NCI-H2081 (cell line): ENCODE measurements at places on chromosomes 7 and 10.
A peak's percentile ranks its signal among the peaks of the same experiment; 100 is the strongest.

GRCh38 chr7:17040716-17041115, 158.9 kb upstream of the AGR3 start:
- no peak for DNase-seq

- DNase-seq = no peak
Observed at GRCh38 chr10:133616371-133617130, 10.0 kb downstream of the FRG2B start.

DNA sequence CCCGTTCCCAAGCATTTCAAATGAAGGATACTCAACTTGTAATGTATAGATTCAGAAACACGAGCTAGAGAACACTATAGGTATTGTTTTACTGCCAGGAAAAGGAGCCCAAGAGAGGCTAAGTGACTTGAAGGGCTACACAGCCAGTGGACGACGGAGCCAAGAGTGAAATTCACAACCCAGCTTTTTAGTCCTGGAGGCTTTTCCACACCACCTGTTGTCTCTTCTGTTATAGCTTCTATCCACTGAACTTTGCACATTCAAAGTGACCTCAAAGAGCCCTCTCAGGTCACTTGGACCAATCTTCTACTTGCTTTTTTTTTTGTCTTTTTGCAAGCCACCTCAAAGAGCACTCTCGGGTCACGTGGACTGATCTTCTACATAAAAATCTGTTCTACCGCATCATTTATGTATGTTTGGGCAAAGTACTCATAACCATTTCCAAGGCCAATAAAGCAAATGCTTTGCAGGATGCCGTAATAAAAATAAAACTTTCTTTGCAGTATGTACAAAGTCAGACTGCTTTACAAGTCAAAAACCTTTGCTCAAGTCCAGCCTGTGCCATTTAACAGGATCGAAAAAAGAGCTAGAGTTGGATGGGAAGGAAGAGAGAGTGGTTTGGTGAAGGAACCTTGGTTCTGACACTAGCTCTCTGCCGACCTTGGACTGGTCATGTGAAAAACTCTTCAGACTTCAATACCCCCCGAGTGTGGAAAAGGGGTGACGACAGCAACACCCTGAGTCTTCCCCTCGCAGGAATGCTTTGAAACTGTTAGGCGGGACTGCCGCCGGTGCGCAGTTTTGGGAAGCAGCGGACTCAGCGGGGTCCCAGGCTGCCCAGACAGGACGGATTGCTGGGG, 821 bp downstream of the SLC35B4 start:
- DNase-seq = no peak

DNA sequence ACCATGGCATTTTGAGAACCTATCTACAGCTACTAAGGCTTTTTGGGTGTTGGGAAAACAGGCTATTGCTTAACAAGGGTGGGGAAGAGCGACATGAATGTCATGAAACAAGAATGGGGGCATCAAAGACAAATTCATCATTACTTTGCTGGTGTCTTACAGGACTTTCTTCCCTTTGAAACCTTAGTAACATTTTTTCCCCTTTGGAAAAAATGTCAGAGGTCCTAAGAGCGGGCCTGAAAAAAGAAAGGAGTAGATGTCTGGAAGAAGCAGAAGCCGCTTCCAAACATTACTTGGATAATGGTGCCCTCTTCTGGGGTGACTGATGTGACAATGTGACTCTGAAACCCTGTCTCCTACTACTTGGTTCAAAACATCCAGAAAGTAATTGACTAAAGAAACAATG, 3.8 kb upstream of the DDX50 start:
- peak; percentile 19 for DNase-seq

- DNase-seq = no peak
Observed at GRCh38 chr7:155477476-155477875, 19.5 kb downstream of the EN2 start.

DNA sequence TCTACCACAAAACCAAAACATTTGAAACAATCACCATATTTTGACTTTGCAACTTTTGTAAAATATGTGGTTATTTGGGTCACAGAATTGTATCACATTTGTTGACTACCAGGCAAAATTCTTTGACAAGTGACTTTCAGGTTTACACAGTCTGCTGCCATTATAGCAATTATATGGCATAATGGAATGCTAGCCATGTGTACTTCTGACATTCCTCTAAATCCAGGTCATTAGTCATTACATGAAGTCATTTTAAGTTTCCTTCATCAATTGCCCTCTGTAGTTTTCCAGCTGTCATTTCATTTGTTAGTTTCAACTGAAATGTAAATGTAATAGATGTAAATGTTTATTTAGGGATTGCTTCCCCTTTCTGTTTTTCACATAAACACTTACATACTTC, 137.5 kb downstream of the IMMP2L start:
- no peak for DNase-seq

DNA sequence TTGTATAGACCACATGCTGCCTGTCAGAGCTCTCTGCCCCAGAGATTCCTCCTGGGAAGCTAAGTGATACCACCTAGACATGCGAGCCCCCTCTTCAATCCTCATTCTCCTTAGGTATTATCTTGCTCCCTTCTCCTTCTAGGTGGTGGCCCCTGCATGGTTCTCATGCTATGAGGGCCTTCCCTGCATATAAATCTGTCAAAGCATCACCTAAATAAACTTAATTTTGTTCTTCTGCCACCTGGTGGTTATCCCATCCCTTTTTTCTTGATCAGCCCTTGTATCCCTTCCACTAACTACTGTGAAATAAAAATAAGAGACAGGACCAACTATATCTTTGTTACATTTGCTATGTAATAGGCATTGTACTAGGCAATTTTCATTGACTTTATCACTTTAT, 242.1 kb downstream of the CDC14C start:
- DNase-seq = no peak

DNA sequence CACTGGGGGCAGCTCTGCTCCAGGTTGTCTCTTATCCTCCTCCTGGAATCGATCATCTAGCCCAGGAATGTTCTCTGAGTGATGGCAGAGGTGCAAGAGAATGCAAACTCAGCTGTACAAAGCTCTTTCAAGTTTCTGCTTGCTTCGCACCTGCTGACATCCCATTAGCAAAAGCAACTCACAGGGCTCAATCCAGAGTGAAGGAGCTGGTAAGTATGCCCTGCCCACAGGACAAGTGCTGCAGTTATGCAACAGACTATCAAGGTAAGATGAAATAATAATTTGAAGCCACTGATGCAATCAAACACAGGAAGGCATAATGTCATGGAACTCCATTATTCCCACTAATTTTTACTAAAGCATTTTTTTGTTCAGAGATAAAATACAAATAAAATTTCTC, 122.2 kb downstream of the GRM3 start:
- DNase-seq = no peak

DNA sequence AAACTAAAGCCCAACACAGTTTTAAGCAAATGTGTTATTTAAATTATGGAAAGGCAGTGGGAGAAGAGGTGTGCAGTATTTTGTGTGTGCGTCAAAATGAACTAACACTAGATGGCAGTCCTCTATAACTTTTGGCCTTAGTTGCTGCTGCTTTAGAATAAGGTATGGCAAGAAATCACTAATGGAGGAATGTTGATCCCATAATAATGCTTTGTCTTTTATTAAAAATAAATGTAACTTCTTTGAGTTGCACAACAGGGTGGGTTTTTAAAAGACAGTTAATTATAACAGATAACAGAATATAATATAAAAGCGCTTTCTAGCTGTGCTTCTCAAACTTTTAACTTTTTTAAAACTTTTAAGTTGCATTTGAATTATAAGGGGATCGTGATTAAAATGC, 56.4 kb downstream of the BBS9 start:
- DNase-seq = peak; percentile 22

DNA sequence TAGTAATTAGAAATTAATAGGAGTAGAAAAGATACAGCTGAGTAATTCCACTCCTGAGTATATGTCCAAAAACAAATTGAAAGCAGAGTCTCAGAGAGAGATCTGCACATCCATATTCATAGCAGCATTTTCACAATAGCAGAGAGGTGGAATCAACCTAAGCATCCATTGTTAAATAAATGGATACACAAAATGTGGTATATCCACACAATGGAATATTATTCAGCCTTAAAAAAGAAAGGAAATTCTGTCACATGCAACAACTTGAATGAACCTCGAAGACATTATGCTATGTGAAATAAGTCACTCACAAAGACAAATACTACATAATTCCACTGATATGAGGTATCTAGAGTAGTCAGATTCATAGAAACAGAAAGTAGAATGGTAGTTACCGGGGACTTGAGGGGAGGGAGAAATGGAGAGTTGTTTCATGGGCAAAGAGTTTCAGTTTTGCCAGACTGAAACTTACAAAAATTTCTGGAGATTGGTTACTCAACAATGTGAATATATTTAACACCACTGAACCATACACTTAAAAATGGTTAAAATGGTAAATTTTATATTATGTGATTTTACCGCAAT, 18.4 kb downstream of the VTI1A start:
- no peak for DNase-seq

- no peak for DNase-seq
Observed at GRCh38 chr7:81079746-81080145, 160.9 kb upstream of the SEMA3C start.

DNA sequence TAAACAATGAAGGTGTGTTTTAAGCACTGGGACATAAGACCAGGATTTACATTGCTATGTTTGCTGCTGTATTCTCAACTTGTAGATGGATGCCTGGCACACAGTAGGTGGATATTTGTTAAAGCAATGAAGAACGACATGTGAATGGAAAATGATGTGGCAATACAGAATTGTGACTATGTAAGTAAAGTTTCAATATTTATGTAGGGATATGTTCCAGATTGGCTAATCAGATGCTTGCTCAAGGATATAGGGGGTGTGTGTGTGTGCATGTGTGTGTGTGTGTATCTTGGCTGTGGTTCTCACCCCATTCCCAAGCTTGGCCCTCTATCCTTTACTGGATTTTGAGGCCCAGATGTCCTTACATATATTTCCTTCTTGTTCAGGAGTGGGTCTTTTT, 42.7 kb upstream of the LAMB1 start:
- no peak for DNase-seq

- DNase-seq = no peak
Observed at GRCh38 chr10:3451516-3452172, 279.1 kb upstream of the PITRM1 start.

DNA sequence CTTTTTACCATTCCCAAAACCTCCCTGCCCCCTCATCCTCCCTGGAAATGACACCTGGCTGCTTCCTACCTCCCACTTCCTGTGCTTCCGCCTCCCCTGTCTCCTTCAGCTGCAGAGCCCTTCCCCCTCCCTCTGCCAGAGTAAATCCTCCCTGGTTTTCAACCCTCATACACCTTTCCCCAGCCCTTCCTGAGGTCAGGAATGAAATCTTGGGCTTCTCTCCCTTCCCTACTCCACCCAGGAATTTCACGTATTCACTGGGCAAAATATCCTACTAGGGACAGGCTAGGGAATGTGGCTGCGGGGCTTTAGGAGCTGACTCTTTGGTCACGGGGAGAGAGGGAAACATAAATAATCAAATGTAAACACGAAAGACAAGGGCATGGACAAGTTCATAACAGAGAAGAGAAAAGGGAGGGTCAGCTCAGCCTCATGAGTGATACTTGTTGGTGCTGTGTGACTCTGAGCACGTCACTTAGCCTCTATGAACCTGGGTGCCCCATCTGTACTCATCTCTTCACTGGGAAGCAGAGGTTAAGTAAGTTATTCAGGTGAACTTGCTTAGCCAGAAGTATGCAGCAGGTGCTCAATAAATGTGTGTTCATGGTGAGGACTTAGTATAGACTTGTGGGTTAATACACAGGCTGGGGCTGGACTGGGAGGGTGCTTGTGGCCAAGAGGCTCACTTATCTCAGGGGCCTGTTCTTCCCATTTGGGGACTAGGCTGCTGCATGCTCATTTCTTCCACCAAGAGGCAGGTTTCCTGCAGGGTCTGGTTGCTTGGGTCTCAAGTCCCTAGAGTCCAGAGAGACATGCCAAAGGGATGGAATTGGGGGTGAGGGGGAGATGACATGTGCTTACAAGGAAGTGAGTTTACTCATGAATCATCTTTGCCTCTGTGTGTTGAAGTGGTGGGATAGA, 10.0 kb upstream of the DUSP5 start:
- no peak for DNase-seq
